Activated CD8-positive, alpha-beta T cell treated with anti-CD3 and anti-CD28 coated beads for 36 hours (primary cell): ENCODE measurements at places on chromosomes 5 and 9. TPM values are rescaled to one million over a fixed set of nuclear protein-coding genes. Genes with fewer than 3 reads are reported as not detected.

Gene CFAP90
- not detected for total RNA-seq

Gene CEL
- 3.0 TPM for total RNA-seq

DNA sequence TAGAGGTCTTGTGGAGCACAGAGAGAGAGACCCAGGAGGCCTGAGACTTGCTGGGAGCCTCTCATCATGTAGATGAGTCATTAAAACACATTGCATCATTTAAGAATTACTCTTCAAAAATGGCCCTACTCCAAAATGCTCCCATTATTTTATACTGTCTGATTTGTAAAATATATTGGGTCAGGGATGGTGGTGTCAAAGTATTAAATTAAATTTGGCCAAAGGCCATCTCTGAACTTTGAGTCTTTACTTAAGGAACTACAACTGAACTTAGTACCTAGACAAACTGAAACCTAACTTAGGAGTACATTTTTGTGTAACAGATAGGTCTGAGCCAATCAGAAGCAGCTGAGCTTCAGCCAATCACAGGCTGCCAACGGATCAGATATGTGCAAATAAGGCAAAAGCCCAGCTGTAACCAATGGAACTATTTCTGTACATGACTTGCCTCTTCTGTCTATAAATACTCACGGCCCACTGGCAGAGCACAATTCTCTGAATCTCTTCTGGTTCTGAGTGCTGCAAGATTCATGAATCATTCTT lies 657.2 kb downstream of the TLE1 start:
- no peak for DNase-seq

GRCh38 chr9:96022445-96023051 lies 147.1 kb downstream of the ERCC6L2 start:
- peak; percentile 84 for DNase-seq

GRCh38 chr5:68403301-68403700 lies 187.7 kb downstream of the PIK3R1 start:
- DNase-seq, result no peak

DNA sequence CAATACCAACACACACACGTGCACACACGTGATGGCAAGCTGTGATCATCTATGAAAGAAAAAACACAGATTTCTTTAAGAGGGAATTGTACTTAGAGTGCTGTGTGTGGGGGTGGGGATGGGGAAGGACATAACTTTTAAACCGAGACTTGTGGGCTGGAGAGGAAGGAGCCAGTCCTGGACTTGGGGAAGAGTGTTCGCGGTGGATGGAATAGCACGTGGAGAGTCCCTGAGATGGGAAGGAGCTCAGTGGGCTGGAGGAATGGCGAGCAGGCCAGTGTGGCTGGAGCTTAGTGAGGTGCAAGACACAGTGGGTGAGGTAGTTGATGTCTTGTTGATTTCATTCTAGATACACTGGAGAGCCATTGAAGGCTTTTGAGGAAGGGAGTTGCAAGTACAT lies 78.5 kb downstream of the RGS3 start:
- DNase-seq, result no peak

GRCh38 chr5:169022718-169023117 lies 278.2 kb downstream of the SLIT3 start:
- no peak for DNase-seq

- DNase-seq, result no peak
Measured at GRCh38 chr5:96001262-96001661, 39.6 kb upstream of the ELL2 start.
